ENCODE measurements at places on chromosomes 2 and 18.

- no peak for DNase-seq
Observed at GRCh38 chr2:236342507-236342906, 78.3 kb upstream of the ASB18 start.

GRCh38 chr18:32160547-32160946 lies 29.3 kb upstream of the MEP1B start:
- no peak for DNase-seq

DNA sequence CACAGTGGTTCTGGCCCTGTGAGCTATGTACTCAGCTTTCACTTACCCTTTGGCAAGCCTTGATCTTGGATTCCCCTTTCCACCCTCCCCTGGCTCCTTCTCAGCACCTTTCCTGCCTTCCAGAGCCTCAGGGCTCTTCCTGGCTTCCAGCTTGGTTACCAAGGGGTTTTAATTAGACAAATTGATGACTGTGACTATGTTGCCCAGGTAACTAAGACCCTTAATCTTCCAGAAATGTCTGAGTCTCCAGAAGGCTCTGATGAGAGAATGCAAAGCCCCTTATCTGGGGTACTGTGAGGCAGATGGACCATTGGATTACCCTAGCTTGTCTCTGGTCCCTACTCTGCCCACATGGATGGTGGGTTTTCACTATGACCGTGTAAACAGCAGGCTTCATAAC lies 174.2 kb downstream of the LOXHD1 start:
- DNase-seq, result no peak

- DNase-seq, result no peak
Observed at GRCh38 chr18:45252474-45252873, 362.8 kb upstream of the SLC14A2 start.

All from T-helper 9 cell (primary cell).